ENCODE measurements at places on chromosomes 11 and 22.

DNA sequence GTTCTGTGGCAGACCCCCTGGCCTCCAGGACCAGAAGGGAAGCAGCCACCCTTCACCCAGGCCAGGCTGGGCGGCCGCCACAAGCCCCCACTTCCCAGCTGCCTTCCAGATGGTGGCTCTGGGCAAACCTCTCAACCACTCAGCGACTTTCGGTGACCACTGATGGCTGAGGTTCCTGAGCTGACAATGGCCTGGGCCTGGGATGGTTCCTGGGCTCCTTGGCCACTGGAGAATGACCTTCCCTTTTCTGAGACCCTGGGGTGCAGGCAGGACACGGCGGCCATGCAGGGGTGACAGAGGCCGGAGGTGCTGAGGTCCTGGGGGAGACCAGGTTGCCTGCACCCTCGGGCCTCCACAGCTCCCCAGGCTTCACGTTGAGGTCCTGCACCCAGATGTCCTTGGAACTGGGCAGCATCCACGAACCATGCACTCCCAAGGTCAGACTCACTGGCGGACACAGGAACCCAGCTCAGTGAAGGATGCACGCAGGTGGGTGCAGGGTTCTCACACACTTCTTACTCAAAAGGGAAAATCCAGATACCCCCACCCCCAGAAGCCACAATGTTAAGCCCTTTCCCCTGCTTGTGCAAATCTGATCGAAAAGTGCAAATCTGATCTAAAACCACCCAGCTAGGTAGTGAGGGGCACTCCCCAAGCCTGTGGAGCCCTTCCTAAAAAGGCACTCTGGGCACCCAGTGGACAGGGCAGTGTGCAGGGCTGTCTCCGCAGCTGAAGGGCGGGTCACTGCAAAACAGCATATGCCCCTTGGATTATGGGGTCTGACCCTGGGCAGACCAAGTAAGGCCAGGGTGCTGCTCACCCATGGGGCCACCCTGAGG, 13.9 kb upstream of the PHLDA2 start:
- no peak for DNase-seq

DNA sequence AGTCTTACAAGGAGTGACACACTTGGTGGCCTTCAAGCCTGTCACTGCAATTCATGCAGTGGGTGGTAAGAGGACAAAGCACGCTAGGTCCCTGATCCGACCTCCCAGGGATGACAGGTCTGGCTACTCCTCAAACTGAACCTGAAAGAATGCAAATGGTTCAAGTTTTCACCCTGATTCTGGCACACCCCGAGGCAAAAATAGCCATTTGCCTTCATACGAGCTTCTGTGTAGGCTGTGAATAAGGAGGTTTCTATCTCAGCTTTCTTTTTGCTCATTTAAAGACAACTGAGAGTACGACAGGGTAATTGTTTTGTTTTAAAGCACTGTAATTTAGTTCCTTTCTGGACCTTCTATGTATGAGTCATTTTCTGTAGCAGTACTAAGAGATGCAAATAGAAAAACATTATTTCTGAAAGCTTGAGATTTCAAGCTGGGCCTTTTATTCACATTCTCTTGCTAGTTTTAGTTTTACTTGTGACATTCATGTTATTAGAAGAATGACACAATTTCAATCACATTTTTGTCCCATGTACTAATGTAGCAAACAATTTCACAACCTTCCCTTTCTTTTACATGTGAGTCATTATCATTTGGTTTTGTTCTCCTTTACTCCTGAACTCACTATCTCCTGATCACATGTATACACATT, 56.6 kb upstream of the FDX1 start:
- DNase-seq: no peak

DNA sequence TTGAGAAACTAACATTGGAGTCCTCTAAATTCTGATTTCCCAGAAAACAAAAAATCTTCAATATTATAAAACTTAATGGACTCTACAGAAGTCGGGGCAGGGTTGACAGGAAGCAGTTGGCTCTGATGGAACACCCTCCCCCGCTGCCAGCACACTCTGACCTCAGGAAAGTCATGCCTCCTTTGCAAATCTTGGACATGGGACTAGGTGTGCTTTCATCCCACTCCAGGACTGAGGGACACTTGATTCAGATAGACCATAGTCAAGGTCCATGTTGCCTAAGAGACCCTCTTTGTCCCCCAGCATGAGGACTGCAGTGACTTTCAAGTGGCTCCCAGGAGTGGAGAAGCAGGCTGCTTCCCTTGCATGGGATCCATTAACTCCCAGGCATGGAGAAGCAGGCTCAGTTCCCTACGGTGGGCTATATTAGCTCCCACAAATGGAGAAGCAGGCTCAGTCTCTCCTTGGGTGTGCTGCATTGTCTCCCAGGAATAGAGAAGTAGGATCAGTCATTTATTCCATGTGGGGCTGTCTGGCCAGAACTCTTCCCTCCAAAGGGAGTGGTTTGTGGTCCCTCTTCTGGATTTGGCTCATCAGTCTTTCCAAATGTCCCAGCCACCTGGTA, 38.3 kb downstream of the C22orf31 start:
- DNase-seq: no peak

- DNase-seq: peak; percentile 23
These were observed 50.6 kb downstream of the ST14 start for GRCh38 chr11:130209954-130210854.

DNA sequence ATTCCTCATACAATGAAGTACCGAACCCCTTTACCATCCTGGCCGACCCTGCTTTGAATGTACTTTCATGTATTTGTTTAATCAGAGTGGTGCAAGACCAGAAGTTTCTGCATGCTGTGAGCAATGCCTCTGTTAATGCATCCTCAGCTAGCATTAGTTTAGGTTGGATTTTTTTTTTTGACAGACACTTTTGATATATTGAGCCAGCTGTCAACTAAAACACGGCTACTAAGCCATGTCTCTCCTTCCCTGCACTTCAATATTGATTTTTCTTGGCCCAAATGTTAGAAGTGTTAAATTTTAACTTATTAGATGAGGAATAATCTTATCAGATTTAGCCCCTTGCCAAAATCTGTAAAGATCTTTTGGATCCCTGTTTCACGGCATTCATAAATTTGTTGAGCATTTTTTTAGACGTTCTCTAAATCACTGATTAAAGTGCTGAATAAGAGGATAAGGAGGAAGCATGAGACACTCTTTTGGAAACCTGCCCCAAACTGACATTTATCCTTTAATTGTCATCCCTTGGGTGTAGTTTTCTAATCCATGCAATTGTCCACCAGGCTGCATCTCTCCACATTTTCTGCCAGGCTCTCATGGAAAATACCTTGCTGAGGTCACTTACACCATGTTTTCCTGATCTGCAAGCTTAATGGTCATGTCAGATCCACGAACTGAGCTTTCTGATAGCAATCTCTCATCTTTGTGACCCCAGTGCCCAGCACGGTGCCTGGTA, 130.7 kb downstream of the FEZ1 start:
- no peak for DNase-seq

GRCh38 chr22:37462983-37463382, 23.2 kb downstream of the MFNG start:
- DNase-seq: no peak

Data from right forelimb (tissue), 1 donor.